Stimulated activated CD8-positive, alpha-beta memory T cell treated with anti-CD3 and anti-CD28 coated beads, Interleukin-4, amount 100 ng/mL, for 1 hour (primary cell): ENCODE measurements at places on chromosomes 2 and 18.

DNA sequence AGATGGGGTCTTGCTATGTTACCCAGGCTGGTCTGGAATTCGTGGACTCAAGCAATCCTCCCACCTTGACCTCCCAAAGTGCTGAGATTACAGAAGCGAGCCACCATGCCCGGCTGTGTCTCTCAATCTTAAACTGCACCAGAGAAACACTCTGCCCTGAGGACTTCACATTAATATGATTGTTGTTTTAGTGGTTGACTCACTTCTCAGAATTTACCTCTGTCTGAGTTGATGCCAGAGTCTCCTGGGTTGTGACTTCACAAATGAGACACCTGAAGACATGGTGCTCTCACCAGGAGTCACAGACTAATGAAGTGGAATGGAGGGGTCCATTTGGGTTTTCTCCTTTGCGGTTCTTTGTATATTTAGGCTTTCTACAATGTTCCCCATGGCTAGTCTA, 61.0 kb upstream of the TGIF1 start:
- no peak for DNase-seq

GRCh38 chr2:157902692-157903091, 26.6 kb upstream of the ACVR1 start:
- DNase-seq = no peak

DNA sequence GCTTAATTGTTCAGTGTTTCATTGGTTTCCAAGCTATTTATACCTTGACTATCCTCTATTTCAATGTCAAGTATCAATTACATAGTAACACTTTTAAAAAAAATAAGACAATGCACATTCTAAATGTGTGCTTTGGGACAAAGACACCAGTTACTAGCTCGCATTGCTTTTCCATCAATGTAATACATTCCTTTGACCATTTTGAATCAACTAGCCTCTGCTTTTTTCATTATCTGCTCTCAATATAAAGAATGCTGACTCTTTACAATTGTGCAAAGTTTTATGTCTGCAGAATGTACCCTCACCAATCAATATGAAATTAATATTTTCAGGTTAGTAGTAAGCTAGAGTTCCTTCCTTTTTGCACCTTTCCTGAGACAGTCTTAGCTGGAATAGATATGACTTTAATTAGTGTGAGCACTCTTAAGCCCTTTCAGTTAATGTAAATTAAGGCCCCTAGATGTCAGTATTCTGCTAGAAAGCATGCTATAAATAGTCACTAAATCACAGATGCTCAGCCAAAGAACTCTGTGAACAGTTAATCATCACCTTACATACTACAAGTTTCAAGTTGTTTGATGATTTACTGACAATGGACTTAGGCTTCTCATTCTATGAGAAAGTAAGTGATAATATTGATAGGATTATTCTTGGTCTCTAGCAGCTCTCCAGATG, 413.6 kb downstream of the PTH2R start:
- DNase-seq = no peak

DNA sequence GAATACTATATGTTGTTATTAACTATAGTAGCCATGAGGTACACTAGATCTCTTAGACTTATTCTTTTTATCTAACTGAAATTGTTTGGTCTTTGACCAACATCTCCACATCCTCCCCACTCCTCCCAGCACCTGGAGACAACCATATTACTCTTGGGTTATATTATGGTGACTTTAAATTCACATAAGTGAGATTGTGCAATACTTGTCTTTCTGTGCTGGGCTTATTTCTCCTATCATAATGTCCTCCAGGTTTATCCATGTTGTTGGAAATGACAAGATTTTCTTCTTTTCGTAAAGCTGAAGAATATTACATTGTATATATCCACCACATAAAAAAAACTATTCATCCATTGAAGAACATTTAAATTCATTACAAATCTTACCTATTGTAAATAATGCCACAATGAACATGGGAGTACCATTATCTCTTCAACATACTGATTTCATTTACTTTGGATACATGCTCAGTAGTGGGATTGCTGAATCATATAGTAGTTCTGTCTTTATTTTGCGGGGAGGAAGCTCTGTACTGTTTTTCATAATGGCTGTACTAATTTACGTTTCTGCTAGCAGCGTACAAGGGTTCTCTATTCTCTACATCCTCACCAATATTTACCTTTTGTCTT, 159.2 kb upstream of the SCN7A start:
- no peak for DNase-seq

DNA sequence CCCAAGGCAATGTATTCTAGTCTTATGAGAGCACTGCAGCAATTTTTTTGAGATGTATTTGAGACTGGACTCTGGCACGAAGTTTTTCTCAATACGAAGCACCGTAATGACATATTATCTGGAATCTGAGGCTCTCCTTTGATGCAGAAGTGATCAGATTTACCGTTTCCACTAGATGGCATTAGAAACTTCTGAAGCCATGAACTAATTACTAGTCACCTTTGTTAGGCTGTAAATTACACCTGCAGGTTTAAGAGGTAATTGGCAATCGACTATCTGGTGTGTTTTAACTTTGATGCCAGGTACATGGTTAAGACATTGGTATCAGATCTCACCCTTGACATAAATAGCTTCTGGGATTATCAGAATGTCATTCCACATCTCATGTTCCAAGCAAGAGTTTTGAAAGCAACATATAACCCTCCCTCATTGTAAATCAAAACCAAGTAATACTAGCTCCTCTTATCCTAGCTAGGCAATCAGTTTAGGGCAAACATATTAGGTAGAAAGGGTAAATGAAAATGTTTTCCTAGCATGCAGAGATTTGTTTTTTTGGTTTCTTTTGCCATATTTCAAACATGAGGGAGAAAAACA, 254.6 kb upstream of the SPRED2 start:
- no peak for DNase-seq

GRCh38 chr2:101828257-101828656, 130.8 kb downstream of the MAP4K4 start:
- DNase-seq = no peak
